B cell (primary cell): ENCODE measurements at places on chromosomes 1 and 21. TPM values are rescaled to one million over a fixed set of nuclear protein-coding genes. Genes with fewer than 3 reads are reported as not detected.

Gene SHISA4
- polyA plus RNA-seq = 0.12 and 0.42 TPM in 2 replicates

Gene ERG
- polyA plus RNA-seq = not detected in 2 replicates

Gene BEST4
- polyA plus RNA-seq = 0.19 and 0.30 TPM in 2 replicates

Gene PKP1
- polyA plus RNA-seq = not detected in 2 replicates

Gene ZYG11A
- 0.24 and 0.53 TPM in 2 replicates for polyA plus RNA-seq

Gene FHL3
- polyA plus RNA-seq = 0.15 and 0.94 TPM in 2 replicates

Gene MRPL55
- 275 and 297 TPM in 2 replicates for polyA plus RNA-seq

Gene KRTAP20-3
- not detected in 2 replicates for polyA plus RNA-seq

Gene KRTAP19-3
- polyA plus RNA-seq = not detected in 2 replicates

Gene CCDC30
- 1.2 and 1.4 TPM in 2 replicates for polyA plus RNA-seq

Gene CD1D
- polyA plus RNA-seq = 23.6 and 25.2 TPM in 2 replicates

Gene TNFRSF18
- 10.1 and 25.2 TPM in 2 replicates for polyA plus RNA-seq

Gene ERICH3
- polyA plus RNA-seq = 0.03 and 0.10 TPM in 2 replicates

Gene CD1B
- 0.09 and 0.17 TPM in 2 replicates for polyA plus RNA-seq

Gene PGLYRP4
- not detected in 2 replicates for polyA plus RNA-seq

Gene STIL
- polyA plus RNA-seq = 0.79 and 1.2 TPM in 2 replicates

Gene GBP1
- polyA plus RNA-seq = 3.4 and 4.7 TPM in 2 replicates

Gene NTNG1
- 0.69 and 2.8 TPM in 2 replicates for polyA plus RNA-seq

Gene ADGRL2
- polyA plus RNA-seq = not detected in 2 replicates

Gene PLEKHO1
- 111 and 129 TPM in 2 replicates for polyA plus RNA-seq

Gene GJA5
- polyA plus RNA-seq = not detected in 2 replicates

Gene GNB1
- 213 and 269 TPM in 2 replicates for polyA plus RNA-seq

Gene SPATA6
- 0.61 and 1.9 TPM in 2 replicates for polyA plus RNA-seq

Gene MIXL1
- 0.49 and 0.84 TPM in 2 replicates for polyA plus RNA-seq

Gene BRDT
- not detected in 2 replicates for polyA plus RNA-seq

Gene MANEAL
- 1.1 and 3.1 TPM in 2 replicates for polyA plus RNA-seq

Gene SDE2
- polyA plus RNA-seq = 10.0 and 39.3 TPM in 2 replicates

Gene VWA5B1
- polyA plus RNA-seq = not detected in 2 replicates

Gene AGMAT
- polyA plus RNA-seq = 2.7 and 3.7 TPM in 2 replicates

Gene SPRR4
- not detected in 2 replicates for polyA plus RNA-seq

Gene TMEM52
- 1.00 and 2.1 TPM in 2 replicates for polyA plus RNA-seq

Gene NOS1AP
- polyA plus RNA-seq = not detected in 2 replicates

Gene GJC2
- polyA plus RNA-seq = 0.16 and 0.88 TPM in 2 replicates

Gene C1QTNF12
- polyA plus RNA-seq = 1.2 and 1.8 TPM in 2 replicates

Gene SRGAP2
- 28.9 and 31.5 TPM in 2 replicates for polyA plus RNA-seq

Gene LENEP
- not detected in 2 replicates for polyA plus RNA-seq

Gene FAM3B
- polyA plus RNA-seq = 0.09 TPM in 1 of 2 replicates, not detected in the other

Gene PAQR6
- 1.3 and 1.8 TPM in 2 replicates for polyA plus RNA-seq

Gene TNNI3K
- polyA plus RNA-seq = 0.88 and 3.1 TPM in 2 replicates

Gene SELL
- 212 and 258 TPM in 2 replicates for polyA plus RNA-seq

Gene IFNAR2
- 33.0 and 33.2 TPM in 2 replicates for polyA plus RNA-seq

Gene GPR61
- not detected in 2 replicates for polyA plus RNA-seq

Gene PM20D1
- 2.0 and 2.1 TPM in 2 replicates for polyA plus RNA-seq

Gene KIFAP3
- 3.7 and 4.6 TPM in 2 replicates for polyA plus RNA-seq

Gene AXDND1
- polyA plus RNA-seq = 0.40 TPM in 1 of 2 replicates, not detected in the other

Gene WNT9A
- polyA plus RNA-seq = 0.04 TPM in 1 of 2 replicates, not detected in the other

Gene CD48
- polyA plus RNA-seq = 422 and 428 TPM in 2 replicates

Gene PCP4
- polyA plus RNA-seq = not detected in 2 replicates

Gene LORICRIN
- polyA plus RNA-seq = not detected in 2 replicates

Gene CCDC27
- polyA plus RNA-seq = not detected in 2 replicates

Gene C1QB
- 0.16 and 0.48 TPM in 2 replicates for polyA plus RNA-seq

Gene KHDRBS1
- 35.7 and 50.3 TPM in 2 replicates for polyA plus RNA-seq

Gene SPRR2A
- not detected in 2 replicates for polyA plus RNA-seq

Gene ERO1B
- polyA plus RNA-seq = 5.1 and 10.1 TPM in 2 replicates

Gene ZNF697
- not detected in 2 replicates for polyA plus RNA-seq
